NCI-H446 (cell line): ENCODE measurements at places on chromosomes 11 and 22.

DNA sequence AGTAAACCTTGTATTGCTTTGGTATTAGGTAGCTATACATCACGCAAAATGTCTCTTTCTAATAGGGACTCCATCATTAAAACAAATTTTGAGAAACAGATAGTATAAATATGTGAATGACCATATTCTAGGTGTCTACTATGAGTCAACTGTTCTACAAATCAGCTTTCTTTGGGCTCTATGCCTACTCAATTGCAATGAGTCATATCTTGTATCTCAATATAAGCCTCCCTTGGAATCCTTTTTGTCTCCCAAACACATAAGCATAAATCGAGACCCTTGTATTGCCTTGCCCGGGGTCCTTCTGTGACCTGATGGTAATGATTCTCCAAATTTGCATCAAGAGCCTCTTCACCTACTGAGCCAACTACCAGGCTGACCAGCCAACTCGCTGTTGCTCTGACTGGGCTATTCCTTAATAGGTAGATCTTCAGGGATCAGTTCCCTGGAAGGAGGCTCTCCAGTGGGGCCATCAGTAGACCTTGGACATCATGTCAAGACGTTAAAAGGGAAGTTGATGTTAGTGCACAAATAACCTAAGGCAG lies 22.2 kb downstream of the BLID start:
- no peak for DNase-seq

- DNase-seq: no peak
These were observed 2.8 kb downstream of the SIAE start for GRCh38 chr11:124670732-124671131.

DNA sequence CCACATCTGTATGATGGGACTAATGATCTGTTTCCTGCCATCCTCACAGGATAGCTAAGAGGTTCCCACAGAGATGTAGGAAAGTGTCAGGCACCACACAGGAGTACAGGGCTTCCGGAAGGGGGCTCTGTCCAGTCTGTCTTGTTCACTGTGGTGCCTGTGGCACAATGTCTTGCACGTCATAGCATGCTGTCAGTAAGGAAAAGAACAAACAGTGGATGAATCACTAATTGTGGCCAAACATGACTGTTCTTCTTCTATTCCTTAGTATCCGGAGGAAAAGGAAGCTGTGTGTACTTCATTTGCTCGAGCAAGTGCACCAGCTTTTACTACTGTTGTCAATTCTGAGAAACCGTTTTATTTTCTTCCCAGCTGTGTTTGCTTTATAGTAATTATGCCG lies 73.4 kb upstream of the YWHAH start:
- no peak for DNase-seq

DNA sequence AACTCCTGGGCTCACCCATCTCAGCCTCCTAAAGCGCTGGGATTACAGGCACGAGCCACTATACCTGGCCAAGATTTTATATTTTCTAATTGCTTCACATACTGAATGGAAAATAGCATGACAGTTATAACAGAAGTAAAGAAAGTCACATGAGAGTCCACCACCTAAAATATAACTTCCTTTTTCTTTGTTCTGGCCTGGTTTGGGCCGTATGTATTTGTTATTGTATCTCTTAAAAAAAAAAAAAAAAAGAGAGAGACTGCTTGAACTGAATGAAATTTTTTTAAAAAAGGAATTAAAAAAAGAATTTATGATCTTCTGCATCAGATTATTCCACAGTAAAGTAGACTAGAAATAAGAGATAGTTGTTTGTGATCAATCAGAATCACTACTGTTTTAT lies 86.0 kb upstream of the GRIK4 start:
- DNase-seq: no peak

DNA sequence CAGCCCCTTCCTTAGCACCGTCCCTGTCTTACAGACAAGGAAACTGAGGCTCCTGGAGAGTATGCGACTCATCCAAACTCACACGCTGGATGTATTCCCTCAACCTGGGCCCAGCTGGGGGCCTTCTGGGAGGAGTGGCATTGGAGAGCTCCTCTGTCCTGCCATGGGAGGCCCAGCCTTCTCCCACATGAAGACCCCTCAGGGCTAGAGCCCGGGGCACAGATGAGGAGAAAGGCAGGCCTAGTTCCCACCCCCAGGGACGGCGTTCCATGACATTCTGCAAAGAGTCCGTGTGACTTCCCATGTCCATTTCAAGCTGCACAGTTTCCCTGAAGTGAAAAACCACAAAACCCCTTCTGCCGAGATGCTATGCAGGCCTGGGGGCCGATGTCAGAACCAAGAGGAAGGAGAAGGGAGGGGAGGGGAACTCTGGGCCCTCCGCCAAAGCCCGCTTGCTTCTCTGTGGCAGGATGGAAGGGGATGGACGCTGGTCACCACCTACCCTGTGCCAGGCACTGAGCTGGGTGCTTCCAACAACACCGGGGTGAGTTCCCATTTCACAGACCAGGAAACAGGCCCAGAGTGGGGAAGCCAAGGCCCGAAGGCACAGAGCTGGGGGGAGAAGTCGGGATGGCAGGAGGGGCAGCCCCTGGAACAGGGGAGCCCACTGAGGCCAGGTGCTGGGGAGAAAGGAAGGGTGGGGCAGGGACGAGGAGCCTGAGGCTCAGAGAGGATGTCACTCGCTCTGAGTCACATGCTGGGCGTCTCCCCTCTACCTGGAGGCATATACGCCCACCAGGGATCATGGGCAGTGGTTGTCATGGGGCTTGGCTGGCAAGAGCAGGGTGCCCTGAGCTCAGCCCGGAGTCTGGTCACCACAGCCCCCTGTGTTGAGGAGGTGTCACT lies 15.7 kb downstream of the RAC2 start:
- DNase-seq: no peak

DNA sequence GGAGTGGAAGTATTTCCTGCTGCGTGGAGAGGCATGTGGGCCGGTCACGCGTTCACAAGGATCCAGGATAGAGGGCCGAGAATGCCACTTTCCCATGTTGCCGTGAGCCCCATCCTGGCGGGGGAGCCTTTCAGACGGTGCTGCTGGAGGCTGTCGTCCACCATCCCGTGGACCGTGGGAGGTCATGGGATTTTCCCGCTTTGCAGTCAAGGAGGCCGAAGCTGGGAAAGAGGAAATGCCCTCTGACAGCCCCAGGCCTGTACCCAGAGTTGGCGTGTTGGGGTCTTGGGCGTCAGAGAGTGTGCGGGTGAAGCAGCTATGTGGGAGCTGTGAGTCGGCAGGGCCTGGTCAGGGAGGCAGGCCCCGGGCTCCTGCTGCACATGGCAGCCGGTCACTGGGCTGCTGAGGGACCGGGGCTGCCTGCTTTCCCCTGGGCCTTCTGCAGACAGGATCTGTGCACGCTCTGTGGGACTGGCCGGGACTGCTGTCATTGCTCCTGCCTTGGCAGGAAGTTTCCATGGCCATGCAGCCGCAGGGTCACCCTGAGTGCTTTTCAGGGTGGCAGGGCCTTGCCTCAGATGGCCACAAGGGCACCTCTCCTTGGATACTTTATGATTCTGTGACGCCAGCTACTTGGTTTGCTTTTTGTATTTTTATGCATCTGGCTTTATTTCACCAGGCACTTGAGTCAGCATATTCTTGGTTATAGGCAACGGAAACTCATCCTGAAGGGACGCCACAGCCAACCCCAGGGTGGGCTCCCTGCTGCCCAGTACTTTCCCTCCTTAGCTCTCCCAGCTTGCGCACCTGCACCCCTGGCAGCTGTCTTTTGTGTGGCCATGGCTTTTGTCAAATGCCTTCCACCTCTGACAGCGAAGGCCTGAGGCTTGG lies 52.4 kb downstream of the AP2A2 start:
- no peak for DNase-seq

DNA sequence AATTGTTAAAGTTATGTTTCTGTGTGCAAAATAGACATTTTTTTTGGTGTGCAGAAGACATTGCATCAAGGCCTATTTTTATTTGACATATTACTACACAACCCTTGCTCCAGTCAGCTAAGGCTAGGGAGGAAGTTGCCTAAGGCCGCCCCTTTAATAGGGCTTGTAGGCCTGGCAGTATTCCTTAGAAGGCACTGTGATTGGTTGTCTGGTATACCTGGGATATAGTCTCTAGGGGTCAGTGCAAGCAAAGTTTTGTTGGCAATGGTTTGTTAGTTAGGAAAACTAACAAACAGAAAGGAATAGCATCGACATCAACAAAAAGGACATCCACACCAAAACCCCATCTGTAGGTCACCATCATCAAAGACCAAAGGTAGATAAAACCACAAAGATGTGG lies 16.9 kb downstream of the CCDC15 start:
- DNase-seq: no peak

DNA sequence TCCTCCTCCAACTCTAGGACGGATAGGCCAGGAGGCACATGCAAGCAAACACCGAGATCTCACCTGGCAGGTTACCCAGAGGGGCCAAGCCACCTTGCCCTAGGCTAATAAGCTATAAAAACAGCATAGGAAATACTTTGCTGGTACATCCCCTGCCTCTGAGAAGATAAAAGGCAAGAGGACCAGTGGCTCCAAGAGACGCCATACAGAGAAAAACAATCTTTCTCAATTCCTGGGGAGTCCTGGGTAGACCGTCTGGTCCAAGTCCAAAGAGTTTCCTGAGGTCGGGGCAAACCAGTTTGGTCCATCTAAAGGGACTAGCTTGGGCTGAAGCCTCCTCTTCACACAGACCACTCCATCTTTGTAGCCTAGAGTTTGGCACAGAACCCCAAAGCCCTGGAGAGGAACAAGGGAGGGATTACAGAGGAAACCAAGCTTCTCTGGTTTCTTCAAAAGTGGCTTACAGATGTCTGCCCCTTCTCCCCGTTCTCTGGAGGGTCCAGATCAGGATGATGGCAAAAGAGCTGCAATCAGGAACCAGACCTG lies 40.4 kb downstream of the NUMA1 start:
- DNase-seq: no peak

- DNase-seq: no peak
These were observed 32.8 kb downstream of the MS4A2 start for GRCh38 chr11:60121264-60121663.

DNA sequence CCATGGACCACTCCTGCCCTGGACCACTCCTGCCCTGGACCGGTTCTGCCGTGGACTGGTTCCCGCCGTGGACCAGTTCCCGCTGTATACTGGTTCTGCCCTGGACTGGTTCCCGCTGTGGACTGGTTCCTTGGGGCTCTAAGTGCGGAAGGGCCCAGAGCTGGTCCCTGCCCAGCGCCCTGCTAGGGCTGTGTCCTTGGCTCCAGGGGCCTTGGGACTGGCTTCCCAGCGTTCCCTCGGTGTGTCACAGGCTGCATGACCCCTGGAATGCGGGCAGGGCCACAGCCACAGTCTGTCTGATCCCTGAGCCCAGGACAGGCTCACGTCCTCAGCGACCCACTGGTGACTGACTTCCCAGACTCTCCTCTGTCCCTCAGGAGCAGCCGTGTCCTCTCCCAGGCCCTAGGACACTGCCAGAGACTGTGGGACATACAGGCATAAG lies 412.2 kb downstream of the TBC1D22A start:
- DNase-seq: no peak
